ENCODE measurements at places on chromosomes 1 and 21. TPM values are rescaled to one million over a fixed set of nuclear protein-coding genes. Genes with fewer than 3 reads are reported as not detected.

Gene EPHB2
- 2.3 TPM for total RNA-seq

Gene ADGRB2
- total RNA-seq, result 8.2 TPM

Gene RGSL1
- total RNA-seq, result not detected

Gene ZRANB2
- total RNA-seq, result 66.5 TPM

Gene NTMT2
- not detected for total RNA-seq

Gene WDTC1
- total RNA-seq, result 21.4 TPM

Gene OR2L5
- total RNA-seq, result not detected

Gene GPA33
- not detected for total RNA-seq

Gene CFAP126
- total RNA-seq, result not detected

Gene UBE2U
- total RNA-seq, result not detected

Gene RASAL2
- total RNA-seq, result 27.9 TPM

Gene YARS1
- total RNA-seq, result 164 TPM

Gene LY9
- total RNA-seq, result not detected

Gene SCP2
- total RNA-seq, result 226 TPM

Gene KAZN
- 3.4 TPM for total RNA-seq

Gene AIRE
- total RNA-seq, result 0.28 TPM

Gene RHOU
- 1.1 TPM for total RNA-seq

Gene FRRS1
- 39.2 TPM for total RNA-seq

Gene CACNA1S
- total RNA-seq, result not detected

Gene WNT4
- not detected for total RNA-seq

All from regular cardiac myocyte (primary cell).